ENCODE measurements at places on chromosomes 16 and 17.
A peak's percentile ranks its signal among the peaks of the same experiment; 100 is the strongest.

- DNase-seq, result no peak
Observed at GRCh38 chr17:21078016-21078780, 35.4 kb upstream of the USP22 start.

DNA sequence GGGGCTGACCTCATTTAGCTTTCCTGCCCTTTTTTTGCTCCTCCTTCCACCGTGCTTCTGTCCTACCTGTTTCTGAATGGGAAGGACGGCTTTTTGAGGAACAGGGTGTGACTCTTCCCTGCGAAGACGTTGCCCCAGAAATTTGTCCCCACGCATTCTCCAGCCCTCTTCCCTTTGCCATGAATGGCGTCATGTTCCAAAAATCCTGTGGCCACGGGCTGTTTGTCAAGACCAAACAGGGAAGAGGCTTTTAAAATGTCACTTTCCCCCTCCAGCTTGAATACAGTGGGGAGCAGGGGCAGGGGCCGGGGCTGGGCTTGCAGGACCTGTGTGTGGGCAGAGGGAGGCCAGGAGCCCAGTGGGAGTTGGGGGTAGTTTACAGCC is 13.9 kb downstream of the MPRIP start:
- no peak for DNase-seq

- no peak for DNase-seq
Observed at GRCh38 chr16:49453021-49453420, 79.4 kb downstream of the C16orf78 start.

GRCh38 chr17:68101987-68102314 is 66.4 kb downstream of the KPNA2 start:
- DNase-seq, result no peak

DNA sequence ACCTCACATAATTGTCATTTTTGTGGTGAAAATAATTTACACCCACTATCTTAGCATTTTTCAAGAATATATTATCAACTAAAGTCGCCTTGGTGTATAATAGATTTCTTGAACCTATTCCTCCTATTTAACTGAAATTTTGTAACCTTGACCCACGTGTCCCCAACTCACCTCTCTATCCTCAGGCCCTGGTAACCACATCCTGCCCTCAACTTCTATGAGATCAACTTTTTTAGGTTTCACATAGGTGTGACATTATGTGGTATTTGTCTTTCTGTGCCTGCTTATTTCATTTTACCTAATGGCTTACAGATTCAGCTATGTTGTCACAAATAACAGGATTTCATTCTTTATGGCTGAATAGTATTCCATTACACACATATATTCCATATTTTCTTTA is 73.0 kb upstream of the CNTNAP4 start:
- no peak for DNase-seq

- DNase-seq, result no peak
Observed at GRCh38 chr17:72719578-72720493, 372.7 kb downstream of the SLC39A11 start.

- no peak for DNase-seq
Observed at GRCh38 chr16:86429663-86430062, 80.7 kb upstream of the FOXF1 start.

GRCh38 chr17:9185688-9186284 is 164.5 kb downstream of the NTN1 start:
- DNase-seq, result no peak

DNA sequence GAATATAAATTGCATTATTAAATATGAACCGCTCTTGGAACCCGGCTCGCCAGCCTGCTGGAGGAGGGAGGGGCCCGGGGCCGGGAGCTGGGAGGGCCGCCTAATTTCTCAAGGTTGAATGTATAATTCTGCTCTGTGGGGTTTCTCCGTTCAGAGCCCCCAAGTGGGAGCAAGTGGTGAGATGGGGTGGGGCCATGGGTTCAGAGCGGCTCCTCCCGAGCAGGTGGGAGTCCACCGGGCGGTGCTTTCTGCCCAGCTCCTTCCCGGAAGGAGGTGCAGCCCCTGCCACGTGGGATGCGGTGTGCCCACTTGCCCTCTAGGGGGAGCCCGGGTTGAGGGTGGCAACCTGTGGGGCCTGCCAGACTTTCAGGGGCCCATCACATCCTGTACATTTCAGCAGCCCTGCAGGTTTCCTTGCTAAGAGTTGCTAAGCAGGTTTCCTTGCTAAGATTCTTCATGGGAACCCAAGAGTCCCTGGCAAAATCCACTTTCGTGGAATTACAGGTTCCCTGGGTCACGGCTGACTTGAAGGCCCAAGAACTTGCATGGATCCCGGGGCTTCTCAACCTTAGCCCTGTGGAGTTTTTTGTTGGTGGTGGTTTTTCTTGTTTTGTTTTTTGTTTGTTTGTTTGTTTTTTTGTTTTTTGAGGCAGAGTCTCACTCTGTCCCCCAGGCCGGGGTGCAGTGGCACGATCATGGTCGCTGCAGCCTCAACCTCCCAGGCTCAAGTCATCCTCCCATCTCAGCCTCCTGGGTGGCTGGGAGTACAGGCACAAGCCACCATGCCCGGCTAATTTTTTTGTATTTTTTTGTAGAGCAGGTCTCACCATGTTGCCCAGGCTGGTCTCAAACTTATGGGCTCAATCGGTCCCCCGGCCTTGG is 196.7 kb upstream of the GSE1 start:
- DNase-seq, result peak; percentile 89

- no peak for DNase-seq
Observed at GRCh38 chr17:49337884-49338283, 24.2 kb downstream of the ZNF652 start.

DNA sequence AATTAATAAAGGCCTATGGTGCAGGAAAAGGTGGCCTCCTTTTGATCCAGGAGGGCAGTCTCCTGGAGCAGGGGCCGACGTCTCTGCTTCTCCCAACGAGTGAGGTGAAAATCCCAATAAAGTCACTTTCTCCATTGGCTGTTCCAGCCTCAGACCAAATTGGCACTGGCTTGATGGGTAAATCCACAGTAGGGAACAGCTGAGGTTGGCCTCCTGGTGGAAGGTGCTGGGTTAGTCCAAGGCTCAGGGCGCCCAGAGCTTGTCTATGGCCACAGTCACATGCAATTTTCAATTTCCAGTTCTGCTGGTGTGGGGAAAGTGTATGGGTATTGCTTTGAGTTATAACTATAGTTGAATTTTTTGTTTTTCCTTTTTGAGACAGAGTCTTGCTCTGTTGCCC is 79.0 kb downstream of the NETO2 start:
- DNase-seq, result no peak

DNA sequence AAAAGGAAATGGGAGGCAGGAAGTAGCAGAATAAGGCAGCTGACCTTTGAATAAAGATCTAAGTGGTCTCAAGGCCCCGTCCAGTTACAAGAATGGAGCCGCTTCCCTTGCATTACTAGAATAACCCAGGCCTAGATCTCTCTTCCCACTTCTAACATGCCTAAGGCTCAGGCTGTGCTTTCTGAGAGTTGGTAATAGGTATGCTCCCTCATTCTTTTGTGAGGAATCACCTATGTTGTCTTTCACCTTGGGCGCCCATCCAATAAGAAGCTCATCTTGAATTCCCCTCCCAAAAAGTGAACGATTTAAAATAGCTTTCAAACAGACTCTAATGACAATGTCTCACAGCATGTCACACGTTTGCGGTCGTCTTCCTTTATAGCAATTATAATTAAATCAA is 101.2 kb downstream of the KCNJ2 start:
- DNase-seq, result no peak

- DNase-seq, result no peak
Observed at GRCh38 chr17:76947771-76948170, 79.6 kb downstream of the MGAT5B start.

GRCh38 chr16:48054881-48055601 is 100.8 kb downstream of the ABCC12 start:
- DNase-seq, result peak; percentile 24

GRCh38 chr17:48241770-48242497 is 134.4 kb downstream of the SNX11 start:
- no peak for DNase-seq

DNA sequence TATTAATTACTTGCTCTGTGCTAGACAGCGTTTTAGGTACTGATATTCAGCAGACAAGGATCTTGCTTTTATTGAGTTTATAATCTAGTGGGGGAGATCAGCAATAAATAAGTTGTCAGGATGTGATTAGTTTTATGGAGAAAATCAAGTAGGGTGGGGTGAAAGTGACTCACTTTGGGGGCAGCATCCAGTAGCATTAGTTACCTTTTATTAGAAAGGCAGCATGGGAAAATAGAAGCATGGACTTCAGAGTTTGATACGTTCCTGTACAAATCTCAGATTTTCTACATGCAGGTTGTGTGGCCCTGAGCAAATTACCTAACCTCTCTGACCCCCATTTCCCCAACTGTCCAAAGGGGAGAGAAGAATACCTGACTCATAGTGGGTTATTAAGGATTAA is 42.5 kb downstream of the SPECC1 start:
- no peak for DNase-seq

- no peak for DNase-seq
Observed at GRCh38 chr16:83682868-83683235, 124.9 kb upstream of the HSBP1 start.

GRCh38 chr16:68259007-68259825 is 5.1 kb upstream of the SLC7A6 start:
- DNase-seq, result no peak

DNA sequence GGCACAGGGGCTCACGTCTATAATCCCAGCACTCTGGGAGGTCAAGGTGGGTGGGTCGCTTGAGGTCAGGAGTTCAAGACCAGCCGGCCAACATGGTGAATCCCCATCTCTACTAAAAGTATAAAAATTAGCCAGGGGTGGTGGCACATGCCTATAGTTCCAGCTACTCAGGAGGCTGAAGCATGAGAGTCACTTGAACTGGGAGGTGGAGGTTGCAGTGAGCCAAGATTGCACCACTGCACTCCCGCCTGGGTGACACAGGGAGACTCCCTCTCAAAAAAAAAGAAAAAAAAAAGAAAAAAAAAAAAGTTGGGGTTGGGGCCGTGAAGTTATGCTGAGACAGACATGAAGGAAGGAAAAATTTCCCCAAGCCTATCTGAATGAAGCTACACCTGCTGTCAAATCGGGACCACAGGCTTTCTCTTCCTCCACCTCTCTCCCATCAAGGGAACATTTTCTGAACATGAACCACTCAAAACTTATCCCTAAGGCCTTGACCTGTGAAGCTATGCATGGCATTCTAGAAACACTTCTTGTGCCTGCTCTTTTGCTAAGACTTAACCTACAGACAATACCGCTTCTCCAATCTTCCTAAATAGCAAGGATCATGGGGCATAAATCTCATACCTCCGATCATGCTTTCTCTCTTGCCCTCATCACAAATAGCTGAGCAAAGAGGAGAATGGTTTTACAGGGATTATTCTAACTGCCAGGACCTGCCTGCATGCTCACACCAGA is 88.6 kb downstream of the CYTH1 start:
- DNase-seq, result no peak

GRCh38 chr16:2524339-2524938 is 4.3 kb downstream of the AMDHD2 start:
- no peak for DNase-seq
